ENCODE measurements at places on chromosomes 1 and 21.

GRCh38 chr21:36966066-36966820 lies at the start of gene HLCS:
HLCS (minus strand) TSS chr21:36966669; CDS start chr21:36966638, 31 bp downstream.
- DNase-seq: peak; percentile 76

GRCh38 chr1:13864760-13865159 lies 164.8 kb downstream of the PRDM2 start:
- no peak for DNase-seq

GRCh38 chr1:225943582-225943981 lies 2.6 kb upstream of the LEFTY2 start:
- DNase-seq: no peak

GRCh38 chr1:47024141-47024801 lies 802 bp downstream of the CYP4X1 start:
- DNase-seq: no peak

DNA sequence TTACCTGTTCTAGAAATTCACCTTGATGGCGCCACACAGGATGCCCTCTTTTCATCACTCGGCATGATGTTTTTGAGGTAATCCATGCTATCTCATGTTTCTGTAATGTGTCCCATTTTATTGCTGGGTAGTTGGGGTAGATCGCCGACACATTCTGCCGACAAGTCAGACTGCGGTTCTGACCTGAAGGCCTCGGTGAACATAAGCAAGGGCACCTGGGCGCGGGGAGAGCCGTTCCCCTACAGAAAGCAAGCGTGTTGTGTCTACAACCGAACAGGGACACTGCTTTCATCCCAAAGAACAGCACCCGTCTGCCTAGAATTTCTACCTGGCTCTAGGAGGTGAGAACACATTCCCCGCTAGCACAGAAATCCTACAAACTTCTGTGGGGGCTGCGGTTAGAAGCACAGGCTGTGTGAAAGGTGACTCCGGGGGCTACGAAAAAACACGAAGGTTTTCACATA lies 149.2 kb downstream of the PPIAL4G start:
- DNase-seq: no peak

- DNase-seq: no peak
Measured at GRCh38 chr1:48164571-48164970, 57.9 kb upstream of the SLC5A9 start.

DNA sequence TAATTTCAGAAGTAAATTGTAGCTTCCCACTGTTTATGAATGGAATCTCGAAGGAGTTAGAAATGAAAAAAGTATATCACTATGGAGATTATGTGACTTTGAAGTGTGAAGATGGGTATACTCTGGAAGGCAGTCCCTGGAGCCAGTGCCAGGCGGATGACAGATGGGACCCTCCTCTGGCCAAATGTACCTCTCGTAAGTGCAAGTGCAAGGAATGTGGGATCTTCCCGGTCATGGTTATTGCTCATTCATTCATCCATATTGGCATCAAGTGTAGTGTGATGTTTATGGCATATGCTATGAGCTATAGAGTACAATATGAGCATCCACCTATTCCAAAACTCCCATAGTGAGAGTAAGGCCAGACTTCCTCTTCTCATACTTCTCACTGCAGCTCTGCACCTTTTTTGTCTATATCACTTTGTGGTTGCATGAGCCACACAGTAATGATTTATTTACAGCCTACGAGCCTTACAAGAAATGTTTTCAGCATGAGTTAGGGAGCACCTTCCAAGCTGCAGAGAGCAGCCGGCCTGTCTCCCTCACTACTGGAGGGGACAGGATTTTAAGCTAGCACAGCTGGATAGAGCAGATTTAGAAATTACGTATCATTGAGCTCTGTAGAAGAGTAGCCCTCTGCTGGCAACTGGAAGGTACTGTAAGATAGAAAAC lies 24.9 kb upstream of the CR1L start:
- DNase-seq: peak; percentile 56

GRCh38 chr1:71228241-71228640 lies 147.4 kb upstream of the ZRANB2 start:
- no peak for DNase-seq

- no peak for DNase-seq
Measured at GRCh38 chr1:198879711-198880306, 241.0 kb downstream of the PTPRC start.

GRCh38 chr1:3712573-3713535 lies 39.4 kb upstream of the CCDC27 start:
- peak; percentile 19 for DNase-seq

DNA sequence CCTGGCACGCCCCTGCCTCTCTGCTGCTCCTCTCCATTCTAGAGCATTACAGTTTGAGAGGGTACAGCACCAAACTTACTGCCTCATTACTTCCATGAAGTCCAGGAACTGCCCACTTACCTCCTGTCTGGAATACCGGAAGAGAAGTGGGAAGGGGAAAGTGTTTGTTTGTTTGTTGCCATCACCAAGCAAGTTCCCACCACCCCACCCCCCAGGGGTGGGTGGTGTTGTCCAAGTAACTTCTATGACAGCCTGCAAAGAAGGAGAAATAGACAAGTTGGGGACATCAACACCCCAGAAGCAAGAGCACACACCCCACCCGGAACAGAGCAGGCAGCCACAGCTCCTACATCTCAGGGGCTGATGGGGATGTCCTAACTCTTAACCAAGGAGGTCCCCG lies 18.0 kb downstream of the OPTC start:
- no peak for DNase-seq

- DNase-seq: no peak
Measured at GRCh38 chr1:86848654-86849053, 65.3 kb downstream of the SELENOF start.

- DNase-seq: no peak
Measured at GRCh38 chr1:17837233-17838030, 82.3 kb downstream of the ACTL8 start.

DNA sequence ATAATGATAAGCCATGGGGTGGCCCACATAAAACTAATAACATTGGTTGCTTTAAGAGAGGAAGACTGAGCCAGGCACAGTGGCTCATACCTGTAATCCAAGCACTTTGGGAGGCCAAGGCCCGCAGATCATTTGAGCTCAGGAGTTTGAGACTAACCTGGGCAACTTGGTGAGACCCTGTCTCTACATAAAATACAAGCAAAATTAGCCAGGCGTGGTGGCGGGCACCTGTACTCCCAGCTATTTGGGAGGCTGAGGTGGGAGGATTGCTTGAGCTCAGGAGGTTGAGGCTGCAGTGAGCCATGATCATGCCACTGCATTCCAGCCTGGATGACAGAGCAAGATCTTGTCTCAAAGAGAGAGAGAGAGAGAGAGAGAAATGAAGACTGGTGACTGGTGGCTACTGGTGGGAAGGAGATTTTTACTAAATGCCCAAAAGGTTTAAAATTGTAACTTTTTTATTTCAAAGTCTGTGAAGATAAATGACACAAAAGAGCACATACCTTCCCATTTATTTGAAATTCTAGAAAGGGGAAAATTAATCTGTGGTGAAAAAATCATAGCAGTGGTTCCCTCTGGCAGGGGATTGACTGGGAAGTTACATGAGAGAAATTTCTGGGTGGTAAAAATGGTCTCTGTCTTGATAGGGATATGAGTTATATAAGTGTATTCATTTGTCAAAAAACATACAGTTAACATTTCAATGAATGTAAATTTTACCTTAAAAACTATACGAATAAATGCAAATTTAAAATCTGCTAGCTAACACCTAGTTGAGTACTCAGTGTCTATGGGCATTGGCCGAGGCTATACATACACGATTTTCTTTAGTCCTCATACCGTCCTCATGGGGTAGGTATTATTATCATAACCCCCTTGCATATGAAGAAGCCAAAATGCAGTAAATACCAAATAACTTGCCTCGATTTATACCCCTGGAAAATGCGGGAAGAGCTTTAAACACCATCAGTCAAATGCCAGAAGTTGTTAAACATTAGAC lies 2.2 kb upstream of the NBPF1 start:
- no peak for DNase-seq

GRCh38 chr1:226558036-226558650 lies 9.6 kb downstream of the STUM start:
- DNase-seq: no peak

GRCh38 chr1:215376544-215377264 lies 190.4 kb upstream of the KCTD3 start:
- no peak for DNase-seq

GRCh38 chr21:33622253-33622652 lies 19.3 kb downstream of the CRYZL1 start:
- no peak for DNase-seq

- no peak for DNase-seq
Measured at GRCh38 chr1:156193208-156193487, 756 bp upstream of the SLC25A44 start.

GRCh38 chr1:40794974-40795715 lies 11.6 kb downstream of the KCNQ4 start:
- DNase-seq: no peak

DNA sequence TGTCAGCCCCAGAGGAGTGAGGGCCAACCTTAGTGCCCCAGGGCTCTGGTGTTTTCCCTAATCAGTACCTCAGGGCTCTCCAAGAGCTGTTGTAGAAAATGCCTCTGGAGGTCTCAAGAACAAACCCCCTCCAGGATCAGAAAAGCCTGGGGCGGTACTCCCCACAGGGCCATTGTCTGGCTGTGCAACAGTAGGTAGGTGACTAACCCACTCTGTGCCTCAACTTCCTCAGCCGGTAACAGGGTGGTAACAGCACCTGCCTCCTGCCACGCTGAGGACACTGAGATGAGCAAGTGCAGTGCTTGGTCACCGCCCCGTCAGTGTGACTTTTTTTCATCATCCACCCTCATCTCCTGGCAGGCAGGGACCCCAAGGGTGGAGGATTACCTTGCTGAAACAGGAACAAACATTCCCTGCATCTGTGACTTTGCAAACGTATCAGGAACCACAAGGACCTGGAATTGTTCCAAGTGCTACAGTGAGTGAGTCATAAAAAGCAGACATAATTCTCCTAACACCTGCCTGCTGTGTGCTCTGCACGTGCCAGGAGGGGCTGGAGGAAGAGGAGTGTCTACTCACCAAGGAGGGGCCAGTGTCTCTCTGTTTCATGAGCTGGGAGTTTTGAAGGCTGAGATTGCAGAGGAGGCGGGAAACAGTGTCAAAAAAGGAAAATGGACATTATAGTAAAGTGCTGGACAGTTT lies 440.8 kb downstream of the NPHP4 start:
- DNase-seq: no peak

- no peak for DNase-seq
Measured at GRCh38 chr1:203586496-203587081, 40.0 kb upstream of the ATP2B4 start.

GRCh38 chr1:212629450-212630157 lies 21.0 kb downstream of the ATF3 start:
- no peak for DNase-seq

DNA sequence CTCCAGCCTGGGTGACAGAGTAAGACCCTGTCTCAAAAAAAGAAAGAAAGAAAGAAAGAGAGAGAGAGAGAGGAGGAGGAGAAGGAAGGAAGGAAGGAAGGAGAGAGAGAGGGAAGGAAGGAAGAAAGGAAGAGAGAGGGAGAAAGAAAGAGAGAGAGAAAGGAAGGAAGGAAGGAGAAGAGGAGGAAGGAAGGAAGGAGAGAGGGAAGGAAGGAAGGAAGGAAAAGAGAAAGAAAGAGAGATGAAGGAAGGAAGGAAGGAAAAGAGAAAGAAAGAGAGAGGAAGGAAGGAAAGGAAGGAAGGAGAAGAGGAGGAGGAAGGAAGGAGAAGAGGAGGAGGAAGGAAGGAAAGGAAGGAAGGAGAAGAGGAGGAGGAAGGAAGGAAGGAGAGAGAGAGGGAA lies 82.2 kb upstream of the ATP1B1 start:
- no peak for DNase-seq

DNA sequence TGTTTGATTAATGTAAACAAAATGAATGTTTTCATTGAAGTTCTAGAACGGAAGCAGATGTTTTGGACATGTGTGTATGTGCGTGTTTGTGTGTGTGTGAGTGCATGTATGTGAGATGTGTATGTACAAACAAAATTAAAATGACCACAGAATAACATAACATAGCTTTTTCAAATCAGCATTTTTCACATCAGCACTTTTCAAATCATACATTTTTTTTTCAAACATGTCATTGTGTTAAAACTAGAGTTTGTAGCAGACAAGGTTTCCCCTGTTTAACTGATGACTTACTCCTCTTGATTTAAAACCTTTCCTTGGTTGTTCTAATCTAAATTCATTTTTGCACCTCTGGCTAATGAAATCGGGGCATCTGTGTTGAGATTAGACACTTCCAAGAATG lies 35.6 kb upstream of the ZNHIT6 start:
- DNase-seq: no peak

DNA sequence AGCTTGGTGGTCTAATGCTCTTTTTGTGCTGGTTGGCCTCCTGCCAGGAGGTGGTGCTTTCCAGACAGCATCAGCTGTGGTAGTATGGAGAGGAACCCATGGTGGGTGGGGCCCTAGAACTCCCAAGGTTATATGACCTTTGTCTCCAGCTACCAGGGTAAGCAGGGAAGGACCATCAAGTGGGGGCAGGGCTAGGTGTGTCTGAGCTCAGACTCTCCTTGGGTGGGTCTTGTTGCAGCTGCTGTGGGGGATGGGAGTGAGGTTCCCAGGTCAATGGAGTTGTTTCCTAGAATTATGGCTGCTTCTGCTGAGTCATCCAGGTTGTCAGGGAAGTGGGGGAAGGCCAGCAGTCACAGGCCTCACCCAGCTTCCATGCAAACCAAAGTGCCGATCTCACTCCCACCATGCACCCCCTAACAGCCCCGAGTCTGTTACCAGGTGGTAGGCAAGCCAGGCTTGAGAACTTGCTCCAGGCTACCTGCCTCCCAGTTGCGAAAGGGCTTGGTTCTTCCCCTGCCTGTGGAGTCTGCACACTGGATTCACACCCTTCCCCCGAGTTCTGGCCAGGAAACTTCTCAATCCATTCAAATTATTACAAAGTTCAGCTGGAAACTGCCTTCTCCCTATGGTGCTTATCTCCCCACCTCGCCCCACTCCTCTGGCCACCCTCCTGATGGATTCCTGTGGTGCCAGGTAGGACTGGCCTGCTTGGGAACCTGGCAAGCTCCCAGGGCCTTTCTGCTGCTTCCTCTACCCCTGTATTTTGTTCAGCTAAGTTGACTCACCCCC lies 37.8 kb downstream of the DRAM2 start:
- no peak for DNase-seq

DNA sequence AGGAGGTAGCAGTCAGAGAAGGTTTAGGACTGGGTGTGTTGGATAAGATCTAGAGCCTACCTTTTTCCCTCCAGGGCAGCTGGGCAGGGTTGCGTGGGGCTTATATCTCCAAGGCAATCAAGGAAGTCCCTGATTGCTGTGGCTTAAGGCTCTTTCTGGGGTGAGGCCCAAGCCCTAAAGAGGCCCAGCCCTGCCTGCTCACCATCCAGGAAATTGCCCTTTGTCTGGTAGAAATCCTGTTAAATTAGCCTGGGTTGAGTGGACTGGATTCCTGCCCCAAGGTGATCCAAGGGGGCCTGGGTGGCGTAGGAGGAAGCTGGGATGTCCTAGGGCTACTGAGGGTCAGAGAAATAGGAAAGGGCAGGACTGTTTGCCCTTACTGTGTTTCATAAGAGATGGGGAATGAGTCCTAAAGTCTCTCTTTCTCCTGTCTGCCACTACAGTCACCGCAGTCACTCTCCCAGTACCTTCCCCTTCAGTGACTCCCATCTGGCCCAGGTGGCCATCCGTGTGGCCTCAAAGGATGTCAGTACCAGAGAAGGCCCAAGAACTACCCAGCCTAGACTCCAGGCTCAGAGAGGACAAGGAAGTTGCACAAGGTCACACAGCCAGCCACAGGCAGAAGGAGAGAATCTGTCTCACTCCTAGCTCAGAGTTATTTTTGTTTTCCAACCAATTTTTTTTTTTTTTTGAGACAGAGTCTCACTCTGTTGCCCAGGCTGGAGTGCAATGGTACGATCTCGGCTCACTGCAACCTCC lies 25.8 kb downstream of the MFSD2A start:
- DNase-seq: no peak

- no peak for DNase-seq
Measured at GRCh38 chr1:24764848-24765247, 19.6 kb downstream of the CLIC4 start.

GRCh38 chr1:183989078-183989577 lies 48.4 kb downstream of the COLGALT2 start:
- DNase-seq: peak; percentile 37
